ENCODE measurements at places on chromosomes 7 and 10.

DNA sequence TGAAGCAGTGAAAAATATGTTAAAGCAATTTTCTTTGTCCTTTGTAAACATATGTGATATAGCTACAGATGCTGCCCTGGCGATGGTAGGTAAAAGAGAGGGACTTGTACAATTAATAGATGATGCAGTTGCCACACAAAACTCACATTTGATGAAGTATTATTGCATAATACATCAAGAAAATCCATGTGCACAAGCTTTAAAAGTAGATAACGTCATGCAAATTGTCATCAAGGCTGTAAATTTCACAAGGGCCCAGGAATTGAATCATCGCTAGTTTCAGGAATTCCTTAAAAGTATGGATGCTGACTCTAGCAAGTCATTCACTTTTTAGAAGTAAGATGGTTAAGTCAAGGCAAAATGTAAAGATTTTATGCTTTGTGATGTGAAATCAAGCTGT, 10.0 kb downstream of the CYP3A5 start:
- no peak for DNase-seq

- DNase-seq: peak; percentile 8
These were observed 281.7 kb downstream of the BBS9 start for GRCh38 chr7:33411020-33411419.

- no peak for DNase-seq
These were observed 30.6 kb upstream of the CTBP2 start for GRCh38 chr10:125190946-125191345.

DNA sequence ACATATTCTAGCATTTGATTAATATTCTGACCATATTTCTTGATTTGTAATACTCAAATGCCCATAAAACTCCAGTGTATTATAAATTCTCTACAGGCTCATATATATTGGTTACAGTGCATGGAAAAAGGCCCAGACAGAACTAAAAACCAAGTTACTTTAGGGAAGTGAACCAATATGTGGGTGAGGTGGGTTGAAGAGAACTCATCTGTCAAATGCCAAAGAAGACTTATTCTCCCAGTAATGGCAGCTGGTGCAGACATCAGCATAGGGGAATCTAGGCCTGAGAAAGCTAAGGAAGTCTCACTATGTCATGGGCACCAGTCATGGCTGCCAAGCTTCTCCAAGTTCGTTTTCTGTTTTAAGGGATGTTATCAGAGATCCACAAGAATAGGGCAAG, 30.6 kb downstream of the ZNF248 start:
- DNase-seq: no peak

GRCh38 chr10:126798649-126799048, 106.6 kb upstream of the DOCK1 start:
- no peak for DNase-seq

DNA sequence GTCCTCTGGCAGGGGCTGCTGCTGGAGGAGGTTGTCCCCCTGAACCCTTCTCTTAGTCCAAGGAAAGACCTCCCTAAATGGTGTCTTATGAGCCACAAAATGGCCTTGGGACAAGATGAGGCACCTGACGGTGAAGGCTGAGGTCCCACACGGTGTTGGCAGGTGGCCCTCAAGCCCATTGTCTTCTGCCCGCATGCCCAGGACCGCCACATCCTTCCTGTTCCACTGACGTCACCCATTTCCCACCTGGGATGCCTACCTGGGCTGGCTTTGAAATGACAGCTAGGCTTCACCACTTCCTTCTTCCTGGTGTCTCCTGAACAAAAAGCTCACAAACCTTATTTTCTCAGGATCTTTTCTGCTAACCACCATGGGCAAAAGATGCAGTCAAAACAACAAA, 2.1 kb upstream of the DMBT1 start:
- no peak for DNase-seq

GRCh38 chr10:129446183-129446581, 20.9 kb upstream of the MGMT start:
- DNase-seq: no peak

GRCh38 chr10:4197676-4198075, 412.7 kb upstream of the KLF6 start:
- no peak for DNase-seq

DNA sequence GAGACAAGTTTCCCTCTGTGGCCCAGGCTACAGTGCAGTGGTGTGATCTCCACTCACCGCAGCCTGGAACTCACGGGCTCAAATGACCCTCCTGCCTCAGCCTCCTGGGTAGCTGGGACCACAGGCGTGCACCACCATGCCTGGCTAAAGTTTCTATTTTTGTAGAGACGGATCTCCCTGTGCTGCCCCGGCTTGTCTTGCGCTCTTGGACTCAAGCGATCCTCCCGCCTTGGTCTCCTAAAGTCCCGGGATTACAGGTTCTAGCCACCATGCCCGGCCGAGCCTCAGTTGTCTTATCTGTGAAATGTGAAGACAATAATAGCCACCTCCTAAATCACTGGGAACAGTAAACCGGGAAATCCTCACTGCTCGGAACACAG, 88.1 kb downstream of the FOXL3 start:
- no peak for DNase-seq

DNA sequence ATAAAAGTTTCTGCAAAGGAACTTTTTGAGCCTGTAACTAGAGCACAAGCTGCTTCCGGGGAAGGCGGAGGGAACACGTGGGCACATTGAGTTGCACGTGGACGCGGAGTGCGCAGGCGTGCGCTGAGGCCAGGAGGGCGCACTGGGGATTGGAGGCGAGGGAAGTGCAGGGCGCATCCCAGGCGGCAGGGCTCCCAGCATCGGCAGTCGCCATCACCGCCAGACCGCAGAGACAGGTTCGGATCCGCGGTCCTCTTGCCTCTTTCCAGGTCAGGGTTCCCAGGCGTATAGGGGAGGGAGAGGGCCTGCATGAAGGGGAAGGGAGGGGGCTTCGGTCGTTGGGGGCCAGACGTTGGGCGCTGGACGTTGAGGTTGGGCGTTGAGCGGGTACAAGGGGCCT, at the start of gene TDRD1:
Gene TDRD1 (plus strand): TSS at position 206 of the 400 bp plus-strand sequence. CDS start 8,479 bp downstream, outside the sequence.
- peak; percentile 27 for DNase-seq

- no peak for DNase-seq
These were observed 227.8 kb upstream of the KLF6 start for GRCh38 chr10:4012848-4013247.

GRCh38 chr10:6146013-6146785, 56.5 kb upstream of the PFKFB3 start:
- no peak for DNase-seq

DNA sequence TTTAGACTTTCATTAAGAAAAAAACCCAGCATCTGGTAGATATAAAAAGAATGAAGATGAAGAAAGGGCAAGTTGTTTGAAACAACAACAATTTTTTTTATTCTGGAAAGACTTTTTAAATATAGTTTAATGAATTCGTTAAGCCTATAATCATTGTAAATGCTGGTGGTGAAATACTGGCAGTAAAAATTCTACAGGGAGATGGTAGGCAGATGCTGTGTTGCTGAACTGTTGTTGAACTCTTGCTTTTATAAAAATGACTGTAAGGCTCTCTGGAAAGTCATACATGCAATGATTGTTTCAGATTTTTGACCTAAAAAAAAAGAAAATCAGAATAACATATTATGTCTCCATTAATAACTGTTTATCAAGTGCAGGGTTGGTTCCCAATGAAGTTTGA, 39.0 kb downstream of the SCIN start:
- DNase-seq: no peak

DNA sequence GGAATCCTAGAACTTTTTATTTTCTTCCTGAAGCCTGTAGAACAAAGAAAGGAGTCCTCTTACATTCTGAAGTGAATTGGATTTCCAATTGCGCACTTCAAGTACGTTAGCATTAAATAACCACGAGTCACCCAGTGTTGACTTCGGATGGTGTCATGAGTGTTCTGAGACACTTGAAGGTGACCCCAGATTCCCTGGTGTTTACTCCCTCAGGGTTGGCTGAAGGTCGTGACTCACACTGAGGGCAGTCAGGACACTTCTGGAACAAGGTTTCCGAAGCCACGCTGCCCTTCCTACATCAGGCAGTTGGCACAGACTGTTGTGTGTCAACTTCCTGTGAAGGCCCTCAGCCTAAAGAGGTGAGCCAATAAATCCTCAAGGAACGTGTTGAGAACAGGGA, 186.6 kb upstream of the CELF2 start:
- peak; percentile 86 for DNase-seq

DNA sequence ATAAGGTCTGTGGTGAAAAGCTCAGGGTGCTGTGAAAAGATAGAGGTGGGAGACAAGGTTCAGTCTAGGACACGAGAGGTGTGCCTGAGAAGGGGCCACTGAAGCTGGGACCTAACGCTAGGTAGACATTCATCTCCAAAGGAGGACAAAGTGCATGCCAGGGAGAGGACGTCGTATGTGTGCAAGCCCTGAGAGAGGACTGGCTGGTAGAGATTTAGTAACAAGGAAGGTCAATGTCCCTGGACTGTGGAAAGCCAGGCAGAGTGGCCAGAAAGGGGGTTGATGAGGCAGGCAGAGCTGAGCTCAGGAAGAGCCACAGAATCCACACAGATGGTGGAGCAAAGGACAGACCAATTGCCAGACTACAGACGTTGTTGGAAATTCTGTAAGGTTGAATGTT, 817.6 kb downstream of the CCSER2 start:
- DNase-seq: no peak

DNA sequence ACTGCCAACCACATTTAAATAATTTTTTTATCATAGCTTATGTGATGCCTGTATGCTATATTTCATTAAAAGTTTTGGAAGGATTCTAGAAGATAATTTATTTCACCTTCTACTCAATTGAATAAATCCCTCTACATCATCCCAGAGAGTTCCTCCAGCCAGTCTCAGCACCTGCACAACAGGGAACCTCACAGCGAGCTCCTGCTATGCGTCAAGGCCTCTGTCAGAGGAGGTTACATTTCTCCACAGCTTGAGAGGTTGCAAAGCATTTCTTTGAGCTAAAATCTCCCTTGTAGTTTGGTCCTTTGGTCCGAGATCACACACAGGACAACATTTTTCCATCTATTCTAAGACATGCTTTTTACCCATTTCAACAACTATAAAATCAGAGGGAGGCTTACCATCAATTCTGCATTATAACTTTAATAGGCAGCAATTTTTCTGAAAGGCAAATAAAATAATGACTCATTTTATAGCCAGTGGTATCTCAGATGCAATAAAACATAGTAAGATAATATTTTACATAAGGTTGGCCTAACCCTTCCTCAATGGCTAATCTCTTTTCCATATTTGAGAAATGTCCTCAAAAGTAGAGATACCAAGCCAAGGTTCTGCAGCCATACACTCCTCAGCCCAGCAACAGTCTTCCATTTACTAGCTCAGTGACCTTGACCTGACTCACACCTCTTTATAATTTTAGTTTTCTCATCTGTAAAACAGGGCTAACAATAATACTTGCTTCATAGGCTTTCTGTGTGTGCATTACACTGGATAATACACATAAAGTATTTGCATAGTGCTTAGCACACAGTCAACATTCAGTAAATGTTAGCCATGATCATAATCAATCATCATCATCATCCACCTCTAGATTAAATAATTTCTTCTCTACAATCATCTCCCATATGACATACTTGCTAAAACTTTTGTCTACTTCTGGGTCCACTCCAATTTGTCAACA, 68.8 kb downstream of the DOCK4 start:
- no peak for DNase-seq

- DNase-seq: no peak
These were observed 8.8 kb upstream of the EBLN1 start for GRCh38 chr10:22226599-22226998.

DNA sequence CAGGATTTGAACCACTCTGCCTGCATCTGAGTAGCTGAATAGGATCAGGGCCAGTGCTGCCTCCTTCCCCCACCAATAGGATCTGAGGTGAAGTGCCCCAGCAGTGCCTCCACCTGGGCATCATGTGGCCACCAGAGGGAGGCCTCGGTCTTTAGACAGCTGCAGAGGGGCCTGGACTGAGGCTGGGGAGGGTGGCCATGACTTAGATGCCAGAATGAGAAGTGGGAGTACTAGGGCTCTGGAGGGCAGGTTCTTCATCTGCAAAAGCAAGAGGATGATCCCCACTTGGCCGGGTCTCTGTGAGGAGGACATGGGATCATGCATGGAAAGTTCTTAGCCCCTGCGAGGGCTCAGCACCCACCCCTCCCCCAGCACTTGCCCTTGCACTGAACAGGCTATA, 56.9 kb downstream of the NEUROG3 start:
- peak; percentile 0 for DNase-seq

GRCh38 chr10:79105150-79105739, 36.5 kb downstream of the ZMIZ1 start:
- no peak for DNase-seq

GRCh38 chr7:129862682-129863081, 90.1 kb downstream of the UBE2H start:
- no peak for DNase-seq

DNA sequence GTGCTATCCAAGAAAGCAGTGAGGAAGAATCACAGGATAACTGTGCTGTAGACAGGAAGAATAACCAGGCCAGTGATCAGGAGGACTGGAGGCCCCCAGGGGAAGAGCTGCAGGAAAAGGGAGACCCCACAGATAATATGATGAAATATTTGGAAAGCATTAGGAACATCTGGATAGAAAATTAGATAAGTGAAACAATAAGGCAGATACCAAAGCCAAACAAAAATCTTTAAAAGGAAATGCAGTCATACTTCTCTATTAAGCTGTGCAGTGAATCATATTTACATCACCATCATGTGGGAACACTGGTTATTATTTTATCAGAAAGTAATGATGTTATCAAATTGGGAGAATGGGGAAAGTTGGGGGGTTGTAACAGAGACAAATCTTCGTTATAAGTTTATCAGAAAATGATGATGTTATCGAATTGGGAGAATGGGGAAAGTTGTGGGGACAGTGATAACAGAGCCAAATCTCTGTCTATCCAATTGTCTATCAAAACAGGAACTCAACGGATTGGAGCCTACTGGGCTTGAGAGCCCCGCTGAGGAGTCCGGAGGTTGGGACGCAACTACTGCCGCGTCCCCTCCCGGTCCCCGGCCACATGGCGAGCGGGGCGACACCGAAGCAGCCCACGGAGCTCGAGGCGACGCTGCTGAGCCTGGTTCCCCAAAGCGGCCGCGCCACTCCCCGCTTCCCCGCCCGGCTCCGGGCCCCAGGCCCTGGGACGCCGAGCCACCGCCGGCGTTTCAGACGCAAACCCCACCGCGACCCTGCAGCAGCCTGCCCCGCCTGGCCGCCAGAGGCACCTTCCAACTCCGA, 14.0 kb upstream of the RALA start:
- peak; percentile 57 for DNase-seq

- DNase-seq: no peak
These were observed 92.5 kb downstream of the CSTF2T start for GRCh38 chr10:51606825-51607462.

- no peak for DNase-seq
These were observed 1.5 kb upstream of the LRRC4 start for GRCh38 chr7:128032605-128033235.

GRCh38 chr10:110215286-110216170, 8.1 kb downstream of the MXI1 start:
- no peak for DNase-seq

GRCh38 chr7:120802751-120803150, 55.2 kb downstream of the TSPAN12 start:
- no peak for DNase-seq

Data from fibroblast of gingiva (primary cell).